SIG-M5 (cell line): ENCODE measurements at places on chromosomes 6 and 20.

DNA sequence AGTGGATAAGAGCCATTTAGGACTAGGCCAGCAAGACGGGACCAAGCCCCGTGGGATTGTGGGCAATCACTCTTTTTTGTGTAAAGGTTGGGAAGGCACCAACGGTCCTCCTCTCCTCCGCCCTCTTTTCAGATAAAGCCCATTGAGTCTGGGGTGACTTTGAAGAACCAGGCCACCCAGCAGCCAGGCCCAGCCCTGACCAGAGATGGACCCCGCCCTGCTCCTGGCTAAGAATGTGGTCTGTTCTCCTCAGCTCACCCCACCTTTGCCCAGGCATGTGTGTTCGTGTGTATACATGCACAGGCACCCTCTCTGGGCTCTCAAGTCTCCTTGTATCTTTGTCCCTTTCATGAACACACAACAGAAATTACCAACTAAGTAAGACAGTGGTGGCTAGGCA is 9.1 kb downstream of the SDC4 start:
- no peak for DNase-seq

GRCh38 chr20:622161-622560 is 12.1 kb upstream of the TCF15 start:
- DNase-seq, result no peak

DNA sequence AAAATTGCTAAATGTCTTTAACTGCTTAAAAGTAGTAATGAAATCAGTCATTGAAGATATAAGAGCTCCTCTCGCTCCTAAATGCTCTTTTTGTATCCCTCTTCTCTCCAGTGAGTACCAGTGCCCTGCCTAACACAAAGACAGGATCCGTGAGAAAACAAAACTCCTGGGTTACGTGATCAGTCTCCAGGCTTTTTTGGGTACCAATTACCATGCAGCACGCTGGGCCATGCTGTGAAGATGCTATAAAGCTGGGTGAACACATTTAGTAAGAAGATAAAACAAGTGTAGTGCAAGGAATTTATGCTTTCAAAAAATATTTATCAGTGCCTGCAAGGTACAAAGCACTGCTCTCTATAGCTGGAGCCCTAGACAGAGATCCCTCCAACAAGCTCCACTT is 66.7 kb downstream of the AGPAT4 start:
- DNase-seq, result no peak

GRCh38 chr6:70281923-70282311 is 21.0 kb downstream of the COL9A1 start:
- DNase-seq, result no peak

- DNase-seq, result no peak
These were observed 78.5 kb downstream of the FARS2 start for GRCh38 chr6:5339786-5340185.

DNA sequence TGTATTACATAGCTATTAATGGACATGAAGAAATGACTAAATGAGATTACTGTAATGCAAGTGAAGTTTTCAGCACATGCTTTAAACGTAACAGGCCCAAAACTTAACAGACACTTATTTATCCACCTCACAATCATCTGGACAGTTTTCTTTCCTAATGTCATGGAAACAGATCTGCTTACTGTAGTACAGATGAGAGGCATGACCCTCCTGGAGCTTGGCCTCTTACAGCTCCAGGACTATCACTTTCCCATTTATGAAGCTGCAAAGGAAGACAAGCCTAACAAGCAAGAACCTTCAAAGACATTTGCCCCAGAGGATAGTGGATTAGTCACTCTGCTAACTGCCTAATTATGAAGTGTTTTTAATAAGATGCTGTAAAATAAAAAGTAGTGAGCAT is 419.3 kb downstream of the PHF3 start:
- DNase-seq, result no peak

GRCh38 chr6:41970436-41970846 is 28.8 kb upstream of the CCND3 start:
- peak; percentile 79 for DNase-seq

DNA sequence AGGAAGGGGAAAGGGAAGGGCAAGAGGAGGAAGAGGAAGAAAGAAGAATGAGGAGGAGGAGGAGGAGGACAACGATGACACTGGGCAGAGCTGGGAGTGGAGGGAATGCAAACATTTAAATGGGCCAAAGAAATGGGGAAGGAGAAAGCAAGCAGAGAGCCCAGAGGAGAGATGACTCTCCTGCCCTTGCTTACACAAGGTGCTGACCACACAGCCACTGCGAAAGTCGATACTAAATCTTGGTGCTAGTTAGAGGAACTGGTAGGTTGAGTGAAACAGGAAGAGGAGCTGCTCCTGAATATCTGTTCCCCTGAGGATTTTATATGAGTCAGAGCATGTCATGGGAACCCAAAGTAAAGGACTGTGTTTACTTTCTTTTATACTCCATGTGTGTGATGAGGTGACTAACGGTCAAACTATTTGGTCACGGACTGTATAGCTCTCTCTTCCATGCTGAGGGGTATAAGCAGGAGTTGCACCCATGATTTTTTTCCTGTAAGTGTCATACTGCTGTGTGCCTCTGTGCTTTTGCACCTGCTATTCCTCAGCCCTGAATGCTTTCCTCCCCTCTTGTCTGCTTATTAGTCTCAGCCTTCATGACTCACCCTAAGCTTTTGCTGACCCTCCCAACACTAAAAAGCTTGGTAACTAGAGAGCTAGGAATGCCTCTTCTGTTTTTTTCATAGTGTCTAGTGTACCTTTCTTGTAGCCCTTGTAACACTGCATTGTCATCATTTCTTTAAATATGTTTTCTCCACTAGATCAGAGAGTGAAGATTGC is 9.5 kb upstream of the PAQR8 start:
- peak; percentile 96 for DNase-seq

DNA sequence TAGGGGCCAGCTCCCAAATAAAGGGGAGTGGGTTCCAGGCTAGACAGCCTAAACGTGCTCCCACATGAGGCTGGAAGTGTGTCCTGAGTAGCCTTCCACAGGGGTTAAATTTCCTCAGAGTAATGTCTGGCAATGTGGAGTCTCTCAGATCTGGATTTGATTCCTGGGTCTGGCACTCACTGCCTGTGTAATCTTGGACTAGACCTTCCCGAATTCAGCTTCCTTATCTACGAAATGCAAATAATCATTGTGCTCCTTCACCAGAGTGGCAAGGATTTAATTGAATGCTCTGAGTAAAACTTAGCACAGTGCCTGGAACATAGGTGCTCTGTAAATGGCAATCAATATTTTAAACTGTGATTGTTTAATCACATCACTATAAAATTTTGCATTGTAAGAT is 114.4 kb downstream of the SLX4IP start:
- DNase-seq, result no peak

- DNase-seq, result no peak
These were observed 61.6 kb upstream of the EDN1 start for GRCh38 chr6:12228447-12229146.

GRCh38 chr6:133428295-133428694 is 187.1 kb downstream of the EYA4 start:
- no peak for DNase-seq

- DNase-seq, result no peak
These were observed 6.0 kb downstream of the GJA1 start for GRCh38 chr6:121441477-121441876.

GRCh38 chr6:44341095-44341890 is 1.2 kb upstream of the SPATS1 start:
- DNase-seq, result no peak

GRCh38 chr6:27183060-27183832 is 64.3 kb upstream of the PRSS16 start:
- no peak for DNase-seq

DNA sequence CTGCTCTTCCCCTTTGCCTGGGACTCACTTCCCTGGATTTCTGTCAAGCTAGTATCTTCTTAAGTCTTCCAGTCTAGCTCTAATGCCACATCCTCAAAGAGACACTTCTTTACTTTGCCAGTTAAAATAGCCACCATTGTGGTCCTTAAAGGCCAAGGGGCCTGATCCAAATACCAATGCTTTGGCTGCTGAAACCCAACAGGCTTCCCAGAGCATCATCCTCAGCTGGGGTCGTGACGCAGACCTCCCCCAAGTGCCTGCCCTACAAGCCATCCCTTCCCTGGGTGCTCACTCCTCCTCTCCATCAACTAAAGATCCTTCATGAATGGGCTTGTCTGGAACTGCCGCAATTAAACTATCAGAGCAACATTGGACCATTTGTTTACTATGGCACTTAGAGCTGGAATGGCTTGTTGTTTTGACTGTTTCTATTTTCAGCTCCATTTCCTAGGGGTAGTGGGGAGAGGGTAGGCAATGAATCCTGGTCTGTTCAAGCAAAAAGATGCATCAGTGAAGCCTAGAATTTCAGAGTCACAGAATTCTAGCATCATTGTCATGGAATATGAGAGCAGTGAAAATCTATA is 79.6 kb upstream of the SIRPA start:
- DNase-seq, result no peak

GRCh38 chr6:80366051-80366450 is 259.6 kb downstream of the BCKDHB start:
- no peak for DNase-seq

- DNase-seq, result no peak
These were observed 4.6 kb upstream of the PREX1 start for GRCh38 chr20:48832405-48832730.

- no peak for DNase-seq
These were observed 141.1 kb downstream of the CEP57L1 start for GRCh38 chr6:109236115-109237076.

- DNase-seq, result no peak
These were observed 31.9 kb upstream of the ZBTB24 start for GRCh38 chr6:109514946-109515345.

- DNase-seq, result no peak
These were observed at the start of gene ARHGAP40 for GRCh38 chr20:38601216-38602184. Gene ARHGAP40 (plus strand): TSS chr20:38601809.

- no peak for DNase-seq
These were observed 28.6 kb upstream of the ENPP5 start for GRCh38 chr6:46199387-46199786.

DNA sequence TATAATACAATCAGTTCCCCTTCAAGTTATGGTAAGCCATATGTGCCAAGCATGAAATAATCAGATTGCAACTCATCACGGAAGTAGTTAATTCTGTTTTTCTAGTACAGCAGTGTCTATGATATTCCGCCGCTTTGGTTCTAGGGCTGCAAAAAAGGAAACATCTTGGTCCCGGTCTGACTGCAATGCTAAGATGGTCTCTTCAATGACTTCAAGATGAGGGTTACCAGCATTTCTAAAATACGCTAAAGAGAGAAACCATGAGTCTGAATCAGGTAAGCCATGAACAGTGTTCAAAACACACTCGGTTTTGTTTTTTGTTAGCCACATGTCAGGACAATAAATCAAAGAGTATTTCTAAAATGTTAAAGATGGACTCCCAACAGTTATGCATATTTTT is 3.2 kb upstream of the ANKRD60 start:
- no peak for DNase-seq

GRCh38 chr6:5871296-5871695 is 135.4 kb downstream of the NRN1 start:
- DNase-seq, result no peak

- DNase-seq, result no peak
These were observed 31.8 kb downstream of the KCNK5 start for GRCh38 chr6:39197521-39197920.

DNA sequence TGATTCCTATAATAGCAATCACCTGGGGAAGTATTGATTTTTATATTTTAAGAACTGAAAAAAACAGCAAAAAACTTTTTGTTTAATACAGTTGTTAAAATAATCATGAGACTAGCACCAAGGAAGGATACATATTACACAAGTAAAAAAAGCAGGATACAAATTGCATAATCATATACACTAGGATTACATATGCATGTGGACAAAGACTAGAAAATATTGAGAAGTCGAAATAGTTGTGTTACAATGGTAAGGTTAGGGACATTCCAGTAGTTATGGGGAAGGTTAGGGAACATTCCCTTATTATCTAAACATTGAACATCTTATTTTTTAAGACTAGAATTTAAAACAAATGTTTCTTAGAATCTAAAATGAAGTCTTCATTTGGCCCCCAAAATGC is 9.5 kb downstream of the NUS1 start:
- DNase-seq, result no peak

- no peak for DNase-seq
These were observed 34.2 kb downstream of the MAFB start for GRCh38 chr20:40654876-40655275.

GRCh38 chr6:12903246-12903645 is 186.7 kb downstream of the PHACTR1 start:
- DNase-seq, result no peak

DNA sequence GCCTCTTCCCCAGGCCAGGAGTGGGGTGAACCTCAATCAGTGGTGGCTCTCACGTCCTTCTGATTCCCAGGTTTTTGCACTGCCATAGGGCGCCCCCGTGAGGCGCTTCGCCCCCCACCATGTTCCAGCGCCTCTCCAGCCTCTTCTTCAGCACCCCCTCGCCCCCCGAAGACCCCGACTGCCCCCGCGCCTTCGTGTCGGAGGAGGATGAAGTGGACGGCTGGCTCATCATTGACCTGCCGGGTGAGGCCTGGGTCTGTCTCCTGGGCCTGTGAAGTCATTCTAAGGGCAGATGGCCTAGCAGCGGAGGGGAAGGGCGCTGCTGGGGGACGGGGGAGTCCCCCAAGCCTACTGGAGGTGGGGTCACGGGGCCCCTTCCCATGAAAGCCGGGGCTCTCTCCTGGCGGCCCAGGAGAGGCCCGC is 4.5 kb downstream of the TP53INP2 start:
- no peak for DNase-seq

DNA sequence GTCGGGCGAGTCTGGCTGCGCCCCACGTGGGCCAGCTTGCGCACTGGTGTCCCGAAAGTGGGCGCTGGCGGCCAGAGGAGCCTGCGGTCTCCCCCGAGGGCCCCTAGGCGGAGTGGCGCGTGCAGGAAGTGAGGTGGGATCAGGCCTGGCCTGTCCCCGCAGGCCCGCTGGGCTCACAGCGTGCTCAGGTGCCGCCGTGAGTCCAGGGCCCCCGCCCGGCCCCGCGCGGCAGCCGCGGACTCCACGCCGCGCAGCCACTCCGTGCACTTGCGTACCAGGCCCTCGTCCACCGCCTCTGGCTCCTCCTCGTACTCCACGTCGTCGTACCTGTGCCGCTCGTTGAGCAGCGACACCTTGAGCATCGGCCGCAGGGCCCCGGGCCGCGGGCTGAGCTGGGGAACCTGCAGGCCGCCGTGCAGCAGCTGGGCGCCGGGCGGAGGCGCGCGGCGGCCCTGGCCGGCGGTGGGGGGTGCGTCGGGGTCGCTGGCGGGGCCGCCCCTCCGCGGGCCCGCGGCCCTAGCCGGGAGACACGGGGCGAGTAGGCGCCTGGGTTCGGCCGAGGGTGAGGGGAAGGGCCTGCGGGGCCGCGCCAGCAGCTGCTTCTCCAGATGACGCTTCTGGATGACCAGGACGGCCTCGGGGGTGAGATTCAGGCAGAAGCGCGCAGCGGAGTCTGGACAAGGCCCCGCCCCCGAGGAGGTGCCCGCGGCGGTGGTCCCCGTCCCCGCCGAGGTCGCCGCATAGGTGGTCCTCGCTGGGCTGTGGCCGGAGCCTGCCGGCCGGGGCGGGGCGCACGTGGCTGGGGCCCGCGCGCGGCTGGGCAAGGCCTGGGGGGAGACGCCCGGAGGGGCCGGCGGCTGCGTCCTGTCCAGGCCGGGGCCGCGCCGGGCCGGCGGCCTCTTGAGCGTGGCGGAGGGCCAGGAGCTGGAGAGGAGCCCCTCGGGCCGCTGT is 835 bp downstream of the PRR18 start:
- no peak for DNase-seq
